ENCODE measurements at places on chromosomes 11 and 22. TPM values are rescaled to one million over a fixed set of nuclear protein-coding genes. Genes with fewer than 3 reads are reported as not detected.

Gene OR4X2
- total RNA-seq, result not detected

Gene RAG2
- 0.49 TPM for total RNA-seq

Gene TRPM5
- 0.11 TPM for total RNA-seq

Gene GUCY1A2
- 55.1 TPM for total RNA-seq

Gene PGR
- 0.49 TPM for total RNA-seq

Gene VSIG2
- total RNA-seq, result 0.55 TPM

Gene TRIM22
- 36.4 TPM for total RNA-seq

Gene DGCR6
- 7.1 TPM for total RNA-seq

Data from camera-type eye (tissue), 1 donor.